Thyroid gland (tissue), 4 donors: ENCODE measurements at places on chromosomes 7 and 10. TPM values are rescaled to one million over a fixed set of nuclear protein-coding genes. Genes with fewer than 3 reads are reported as not detected.
A peak's percentile ranks its signal among the peaks of the same experiment; 100 is the strongest.

GRCh38 chr7:99837649-99838361 lies 10.0 kb downstream of the CYP3A43 start:
- H3K27ac ChIP-seq, result no peak overlapping the region
- DNase-seq, result no peak
- H3K27me3 ChIP-seq, result no peaks in the 10 kb centered on the region
- H3K36me3 ChIP-seq, result no peaks in the 10 kb centered on the region
- no peak overlapping the region for H3K4me3 ChIP-seq
- H3K4me1 ChIP-seq, result no peaks in the 10 kb centered on the region

DNA sequence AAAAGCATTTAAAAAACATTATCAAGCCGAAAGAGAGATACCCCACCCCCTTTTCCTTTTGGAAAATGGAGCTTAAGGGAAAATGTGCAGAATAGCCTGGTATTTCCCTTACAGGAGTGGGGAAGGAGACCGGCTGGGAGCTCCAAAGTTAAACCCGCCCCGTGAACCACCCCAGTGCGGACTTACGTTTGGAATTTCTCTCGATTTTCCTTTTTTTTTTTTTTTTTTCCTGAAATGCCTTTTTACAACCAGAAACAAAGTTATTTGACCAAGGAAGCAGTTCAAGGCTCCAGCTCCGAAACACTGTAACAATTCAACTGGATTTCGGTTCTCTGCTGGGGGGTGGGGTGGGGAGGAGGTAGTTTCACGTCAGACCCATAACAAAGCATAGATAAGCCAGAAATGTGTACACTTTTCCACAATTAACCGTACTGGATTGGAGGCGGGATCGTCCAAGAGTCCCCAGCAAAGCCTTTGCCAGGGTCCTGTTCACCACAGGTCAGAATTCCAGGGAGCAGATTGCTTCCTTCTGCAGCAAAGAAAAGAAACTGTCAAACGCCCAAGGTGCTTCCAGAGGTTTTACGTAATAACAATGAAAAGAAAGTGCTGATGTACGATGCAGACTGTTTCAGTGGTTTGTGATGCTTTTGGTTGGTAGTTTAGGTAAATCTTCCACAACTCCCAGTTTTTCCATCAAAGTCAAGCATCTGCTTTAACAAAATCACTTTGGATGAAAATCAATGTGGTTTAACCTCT lies 6.7 kb downstream of the SKIDA1 start:
- no peaks in the 10 kb centered on the region for H3K27me3 ChIP-seq
- peak overlapping the region; percentile 78 for H3K27ac ChIP-seq
- no peaks in the 10 kb centered on the region for H3K4me1 ChIP-seq
- H3K36me3 ChIP-seq, result no peaks in the 10 kb centered on the region
- peak overlapping the region; percentile 57 for H3K4me3 ChIP-seq
- DNase-seq, result no peak

CNPY1 gene
- not detected for total RNA-seq

DNA sequence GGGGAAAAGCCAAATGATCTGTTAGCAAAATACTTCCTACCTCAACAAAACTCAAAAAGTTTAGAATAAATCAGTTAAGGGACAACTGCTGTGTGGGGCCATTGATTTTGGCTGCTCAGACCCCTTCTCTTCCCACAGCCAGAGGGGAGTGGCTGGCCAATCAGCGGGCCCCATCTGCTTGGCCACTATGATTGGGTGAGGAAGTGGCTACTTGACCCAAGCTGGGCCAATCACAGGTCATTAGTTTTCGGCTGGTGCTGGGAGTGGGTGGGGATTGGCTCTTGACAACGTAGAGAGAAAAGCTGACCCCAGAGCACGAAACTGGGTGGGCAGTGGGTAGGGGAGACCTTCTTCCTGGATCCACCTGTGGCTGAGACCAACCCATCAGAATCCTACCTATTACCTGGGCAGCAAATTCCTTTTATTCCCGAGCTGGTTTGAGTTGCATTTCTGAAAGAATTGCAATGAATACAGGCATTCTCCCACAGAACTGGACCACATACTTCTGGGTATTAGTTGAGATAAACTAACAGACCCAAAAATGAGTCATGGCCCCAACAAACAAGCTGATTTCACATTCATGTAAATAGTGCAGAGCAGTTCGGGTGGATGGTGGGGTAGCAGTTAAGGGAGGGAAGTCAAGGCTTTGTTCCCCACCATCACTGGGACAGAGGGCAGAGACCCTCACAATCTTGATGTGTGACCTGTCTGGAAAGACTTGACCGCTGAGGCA lies 35.6 kb upstream of the HMX3 start:
- no peak overlapping the region for H3K4me3 ChIP-seq
- no peaks in the 10 kb centered on the region for H3K27me3 ChIP-seq
- no peak overlapping the region for H3K27ac ChIP-seq
- no peaks in the 10 kb centered on the region for H3K4me1 ChIP-seq
- DNase-seq, result no peak
- H3K36me3 ChIP-seq, result no peaks in the 10 kb centered on the region

TMEM176B gene
- 10.4 TPM for total RNA-seq

PAPOLB gene
- 0.22 TPM for total RNA-seq

DNA sequence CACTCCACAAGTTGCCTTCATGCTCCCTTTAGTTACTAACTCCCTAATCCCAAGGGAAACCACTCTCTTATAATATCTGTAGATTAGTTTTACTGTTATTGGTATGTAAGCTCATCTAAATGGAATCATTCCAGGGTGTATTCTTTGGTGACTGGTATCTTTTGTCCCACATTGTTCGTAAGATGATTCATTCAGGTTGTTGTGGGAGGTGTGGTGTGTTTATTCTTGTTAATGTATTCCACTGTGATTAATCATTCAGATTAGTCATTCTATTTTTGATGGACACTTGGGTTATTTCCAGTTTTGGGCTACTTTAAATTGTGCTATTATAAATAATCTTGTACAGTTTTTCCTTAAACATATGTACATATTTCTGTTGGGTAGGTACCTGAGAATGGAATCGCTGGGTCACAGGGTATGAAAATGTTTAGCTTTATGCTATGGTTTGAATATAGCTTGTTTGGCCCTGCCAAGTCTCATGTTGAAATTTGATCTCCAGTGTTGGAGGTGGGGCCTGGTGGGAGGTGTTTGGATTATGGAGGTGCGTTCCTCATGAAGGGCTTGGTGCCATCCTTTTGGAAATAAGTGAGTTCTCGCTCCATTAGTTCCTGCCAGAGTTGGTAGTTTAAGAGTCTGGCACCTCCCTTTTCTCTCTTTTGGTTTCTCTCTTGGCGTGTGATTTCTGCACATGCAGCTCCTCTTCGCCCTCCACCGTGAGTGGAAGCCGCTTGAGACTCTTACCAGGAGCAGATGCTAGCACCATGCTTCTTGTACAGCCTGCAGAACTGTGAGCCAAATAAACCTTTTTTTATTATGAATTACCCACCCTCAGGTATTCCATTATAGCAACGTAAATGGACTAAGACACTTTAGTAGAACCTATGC lies 13.8 kb downstream of the BTRC start:
- no peaks in the 10 kb centered on the region for H3K27me3 ChIP-seq
- H3K27ac ChIP-seq, result no peak overlapping the region
- H3K4me1 ChIP-seq, result no peaks in the 10 kb centered on the region
- no peak overlapping the region for H3K4me3 ChIP-seq
- H3K36me3 ChIP-seq, result no peaks in the 10 kb centered on the region

DNA sequence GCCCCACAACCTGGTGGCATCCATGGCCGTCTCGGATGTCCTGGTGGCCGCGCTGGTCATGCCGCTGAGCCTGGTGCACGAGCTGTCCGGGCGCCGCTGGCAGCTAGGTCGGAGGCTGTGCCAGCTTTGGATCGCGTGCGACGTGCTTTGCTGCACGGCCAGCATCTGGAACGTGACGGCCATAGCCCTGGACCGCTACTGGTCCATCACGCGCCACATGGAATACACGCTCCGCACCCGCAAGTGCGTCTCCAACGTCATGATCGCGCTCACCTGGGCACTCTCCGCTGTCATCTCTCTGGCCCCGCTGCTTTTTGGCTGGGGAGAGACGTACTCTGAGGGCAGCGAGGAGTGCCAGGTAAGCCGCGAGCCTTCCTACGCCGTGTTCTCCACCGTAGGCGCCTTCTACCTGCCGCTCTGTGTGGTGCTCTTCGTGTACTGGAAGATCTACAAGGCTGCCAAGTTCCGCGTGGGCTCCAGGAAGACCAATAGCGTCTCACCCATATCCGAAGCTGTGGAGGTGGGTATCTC lies 1.1 kb downstream of the HTR5A start:
- no peak overlapping the region for H3K27ac ChIP-seq
- H3K4me1 ChIP-seq, result no peaks in the 10 kb centered on the region
- no peaks in the 10 kb centered on the region for H3K36me3 ChIP-seq
- no peak overlapping the region for H3K4me3 ChIP-seq

GRCh38 chr7:79652619-79653018 lies 199.2 kb upstream of the MAGI2 start:
- H3K27ac ChIP-seq, result no peak overlapping the region
- no peak overlapping the region for H3K4me3 ChIP-seq
- DNase-seq, result no peak
- no peaks in the 10 kb centered on the region for H3K27me3 ChIP-seq

AKR1D1 gene
- total RNA-seq, result not detected

CLDN4 gene
- 178 TPM for total RNA-seq

DNA sequence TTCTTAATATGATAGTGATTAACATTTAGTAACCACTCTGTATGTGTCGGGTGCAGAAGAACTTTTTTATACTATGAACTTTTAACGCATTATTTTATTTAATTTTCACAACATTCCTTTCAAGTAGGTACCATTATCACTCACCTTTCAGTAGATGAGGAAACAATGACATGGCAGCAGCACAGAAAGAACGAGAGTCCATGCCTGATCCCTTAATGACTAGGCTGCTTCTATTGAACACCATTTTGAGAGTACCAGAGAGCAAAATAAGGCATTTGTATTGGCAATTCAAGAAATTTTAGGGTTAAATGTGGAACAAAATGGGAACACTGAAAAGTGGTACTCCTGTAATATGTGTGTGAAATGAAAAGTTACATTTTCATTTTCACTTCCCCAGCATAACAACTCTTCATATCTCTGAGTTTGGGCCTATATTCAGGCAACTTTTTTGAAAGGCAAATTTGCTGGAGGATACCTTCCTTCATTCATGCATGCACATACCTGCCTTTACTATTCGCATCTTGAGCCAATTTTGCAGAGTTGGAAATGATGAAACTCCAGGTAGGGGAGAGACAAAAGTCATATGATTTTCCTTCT lies 12.8 kb downstream of the LRRN3 start:
- H3K36me3 ChIP-seq, result no peaks in the 10 kb centered on the region
- no peak for DNase-seq
- H3K27me3 ChIP-seq, result no peaks in the 10 kb centered on the region
- H3K4me1 ChIP-seq, result peaks cover 7% of the 10 kb centered on the region
- no peak overlapping the region for H3K4me3 ChIP-seq
